ENCODE measurements at places on chromosomes 3 and 15.

DNA sequence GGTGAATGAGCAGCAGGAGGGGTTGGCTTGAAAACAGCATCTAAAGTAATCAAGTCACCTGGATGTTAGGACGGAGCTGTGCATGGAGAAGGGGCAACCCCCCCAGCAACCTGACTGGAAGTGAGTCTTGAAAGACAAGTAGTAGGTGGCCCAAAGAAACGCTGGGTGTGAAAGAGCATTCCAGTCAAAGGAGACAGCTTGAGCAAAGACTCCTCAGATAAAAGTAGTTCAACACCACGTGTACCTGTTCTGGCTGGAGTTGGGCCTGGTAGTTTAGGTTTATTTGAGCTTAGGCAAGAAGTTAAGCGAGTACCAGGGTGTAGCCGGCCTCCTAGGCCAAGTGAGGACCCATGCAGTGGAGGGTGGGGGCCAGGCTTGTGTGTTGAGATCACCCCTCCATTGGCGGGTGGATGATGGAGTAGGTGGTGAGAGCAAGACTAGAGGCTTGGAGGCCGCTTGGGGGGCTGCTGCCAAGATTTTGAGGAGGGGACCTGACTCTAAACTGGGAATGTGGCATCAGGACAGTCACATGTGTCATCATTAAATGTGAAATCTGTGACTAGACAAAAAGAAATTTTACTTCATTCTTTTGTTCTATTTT, 61.3 kb downstream of the ABHD2 start:
- DNase-seq: no peak

DNA sequence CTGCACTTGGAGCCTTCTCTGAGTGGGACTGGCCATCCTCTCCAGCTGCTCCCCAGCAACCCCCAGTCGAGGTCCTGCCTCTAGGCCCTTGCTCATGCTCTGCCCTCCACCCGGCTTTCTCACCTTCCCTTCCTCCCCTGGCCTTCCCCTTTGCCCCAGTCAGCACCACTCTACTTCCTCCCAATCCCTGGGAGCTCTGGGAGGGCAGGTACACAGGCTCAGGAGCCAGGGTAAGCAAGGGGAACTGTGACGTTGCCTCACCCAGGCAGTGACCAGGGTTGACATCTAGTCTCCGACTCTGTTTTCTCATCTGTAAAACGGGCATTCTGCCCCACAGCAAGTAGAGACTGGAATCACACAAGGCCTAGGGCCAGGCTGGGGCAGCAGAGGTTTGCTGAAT, 66.6 kb upstream of the TMEM115 start:
- DNase-seq: no peak

- no peak for DNase-seq
Observed at GRCh38 chr3:194382196-194382891, 12.8 kb upstream of the LRRC15 start.

GRCh38 chr3:187161556-187161955, 22.3 kb upstream of the RPL39L start:
- DNase-seq: no peak

GRCh38 chr3:33372218-33373081, 67.8 kb downstream of the UBP1 start:
- peak; percentile 35 for DNase-seq

DNA sequence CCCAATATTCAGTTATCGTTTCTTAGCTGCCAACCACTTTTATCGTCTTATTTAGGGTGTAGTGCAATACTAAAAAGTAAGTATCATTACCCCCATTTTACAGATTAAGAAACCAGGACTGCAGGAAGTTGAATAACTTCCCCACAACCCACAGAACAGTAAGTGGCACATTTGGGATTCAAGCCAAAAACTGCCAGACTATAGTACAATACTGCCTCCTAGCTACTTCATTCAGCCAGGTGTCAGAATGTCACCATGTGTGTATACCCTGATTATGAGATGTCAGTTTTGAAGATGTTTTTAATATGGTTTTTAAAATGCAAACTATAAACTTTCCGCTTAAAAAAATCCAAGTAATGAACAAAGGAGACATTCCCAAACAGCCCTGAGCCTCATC, 74.2 kb upstream of the PROK2 start:
- no peak for DNase-seq

GRCh38 chr15:89015412-89016097, 72.7 kb upstream of the ABHD2 start:
- no peak for DNase-seq

Measured in stimulated activated CD4-positive, alpha-beta T cell treated with anti-CD3 and anti-CD28 coated beads, Interleukin-2, amount 100 ng/mL, for 48 hours (primary cell).